ENCODE measurements at places on chromosomes 2 and 18.

GRCh38 chr2:168424112-168424951, 31.7 kb upstream of the CERS6 start:
- no peak for DNase-seq

DNA sequence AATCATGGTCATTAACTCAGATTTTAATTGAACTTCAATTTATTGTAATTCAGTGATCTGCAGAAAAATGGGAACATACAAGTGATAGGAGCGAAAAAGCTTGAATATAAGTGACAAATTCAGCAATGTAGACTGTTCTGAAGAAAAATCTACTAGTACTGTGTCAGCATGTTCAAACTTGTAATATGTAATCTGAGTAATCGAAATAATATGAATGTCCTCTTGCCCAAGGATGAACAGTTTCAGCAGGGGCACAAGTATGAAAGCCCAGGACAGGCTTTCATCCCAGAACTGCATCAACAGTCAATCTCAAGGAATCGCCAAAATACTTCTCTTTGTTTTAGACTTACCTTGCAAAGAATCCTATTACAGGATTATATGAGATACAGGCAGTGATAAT, 1110.5 kb downstream of the LRP1B start:
- DNase-seq: no peak

DNA sequence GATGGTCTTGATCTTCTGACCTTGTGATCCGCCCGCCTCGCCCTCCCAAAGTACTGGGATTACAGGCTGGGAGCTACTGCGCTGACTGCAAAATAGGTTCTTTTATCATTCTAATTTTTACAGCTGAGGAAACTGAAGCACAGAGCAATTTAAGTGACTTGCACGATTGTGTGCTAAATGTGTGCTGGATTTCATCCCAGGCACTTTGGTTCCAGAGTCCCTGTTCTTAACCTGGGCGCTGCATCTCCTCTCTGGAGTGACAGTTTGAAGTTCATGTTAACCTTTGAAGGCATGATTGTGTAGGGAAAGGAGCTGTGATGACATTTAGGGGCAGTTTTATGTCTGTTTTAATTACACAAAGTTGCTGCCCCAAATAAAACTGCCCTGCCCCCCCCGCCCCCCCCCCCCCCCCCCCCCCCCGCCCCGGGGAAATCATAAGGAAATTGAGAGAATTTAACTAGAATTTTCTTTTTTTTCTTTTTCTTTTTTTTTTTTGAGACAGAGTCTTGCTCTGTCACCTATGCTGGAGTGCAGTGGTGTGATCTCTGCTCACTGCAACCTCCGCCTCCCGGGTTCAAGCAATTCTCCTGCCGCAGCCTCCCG, 5.6 kb downstream of the ACSL3 start:
- DNase-seq: no peak

DNA sequence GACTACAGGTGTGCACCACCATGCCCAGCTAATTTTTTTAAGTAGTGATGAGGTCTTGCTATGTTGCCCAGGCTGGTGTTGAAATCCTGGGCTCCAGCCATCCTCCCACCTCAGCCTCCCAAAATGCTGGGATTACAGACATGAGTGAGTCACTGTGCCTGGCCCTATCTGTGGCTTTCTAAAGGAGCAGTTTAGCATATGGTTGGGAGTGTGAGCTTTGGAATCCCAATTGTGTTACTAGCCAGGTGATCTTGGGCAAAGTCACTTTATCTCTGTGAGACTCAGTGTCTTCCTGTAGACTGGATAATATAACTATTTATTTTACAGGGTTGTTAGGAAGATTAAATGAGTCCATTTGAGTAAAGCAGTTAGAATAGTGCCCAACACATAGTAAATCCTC, 19.8 kb upstream of the SMAD4 start:
- no peak for DNase-seq

DNA sequence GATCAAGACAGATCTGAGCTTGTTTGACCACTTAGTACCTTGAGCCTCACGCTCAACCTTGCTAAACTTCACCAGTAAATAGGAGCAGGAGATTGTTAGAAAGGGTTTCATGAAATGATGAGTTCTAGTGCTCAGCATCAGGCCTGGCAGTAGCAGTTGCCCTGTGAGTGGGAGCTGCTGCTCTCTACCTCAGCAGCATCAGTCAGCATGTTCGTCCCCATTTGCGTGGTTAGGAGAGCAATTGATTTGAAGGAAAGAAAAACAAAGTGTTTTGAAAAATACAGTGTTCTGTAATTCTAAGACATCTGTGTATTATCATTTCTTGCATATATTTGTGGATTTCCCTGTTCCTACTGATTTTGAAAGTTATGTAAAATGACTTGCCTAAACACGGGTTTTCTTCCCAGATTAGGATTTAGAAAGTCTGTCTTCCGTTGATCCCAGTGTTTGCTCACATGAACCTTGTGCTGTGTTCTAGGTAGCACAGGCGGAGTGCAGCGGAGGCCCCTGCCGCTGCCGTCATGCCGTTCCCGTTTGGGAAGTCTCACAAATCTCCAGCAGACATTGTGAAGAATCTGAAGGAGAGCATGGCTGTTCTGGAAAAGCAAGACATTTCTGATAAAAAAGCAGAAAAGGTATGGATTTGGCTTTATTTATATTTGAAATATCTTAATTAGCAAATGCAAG, 47.0 kb downstream of the CAB39 start:
- DNase-seq: no peak

GRCh38 chr2:208350610-208351009, 56.0 kb upstream of the PTH2R start:
- no peak for DNase-seq

DNA sequence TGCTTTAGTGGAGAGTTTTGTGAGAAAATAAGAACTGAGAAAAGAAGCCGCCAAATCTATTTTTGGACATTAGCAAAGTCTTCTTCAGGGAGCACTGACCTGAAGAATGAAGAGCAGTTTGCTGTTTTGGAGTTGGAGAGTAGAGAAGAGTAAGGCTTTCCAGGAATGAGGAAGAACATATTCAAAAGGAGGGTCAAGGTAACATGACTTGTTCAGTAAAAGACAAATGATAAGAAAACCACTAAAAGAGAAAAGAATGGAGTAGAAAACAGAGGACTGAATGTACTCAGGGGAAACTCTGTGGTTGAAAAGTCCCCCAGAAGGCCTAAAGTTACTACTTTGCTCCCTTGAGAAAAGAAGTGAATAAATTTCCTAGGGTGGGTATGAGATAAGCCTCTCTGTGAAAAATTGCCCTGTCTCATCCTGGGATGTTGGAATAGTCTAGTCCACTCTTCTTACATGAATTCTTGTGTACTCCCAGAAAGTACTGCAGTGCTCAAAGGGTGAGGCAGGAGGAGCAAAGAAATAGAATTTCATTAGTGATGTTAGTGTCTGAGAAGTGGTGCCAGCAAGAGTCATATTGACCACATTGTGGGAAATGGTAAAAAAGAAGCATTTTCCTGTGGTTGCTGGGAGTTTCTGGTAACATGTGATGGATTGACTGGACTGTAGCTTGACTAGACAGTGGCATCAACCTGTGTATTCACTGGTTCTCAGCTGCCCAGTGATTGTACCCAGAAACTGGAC, 27.8 kb downstream of the MBD5 start:
- no peak for DNase-seq

DNA sequence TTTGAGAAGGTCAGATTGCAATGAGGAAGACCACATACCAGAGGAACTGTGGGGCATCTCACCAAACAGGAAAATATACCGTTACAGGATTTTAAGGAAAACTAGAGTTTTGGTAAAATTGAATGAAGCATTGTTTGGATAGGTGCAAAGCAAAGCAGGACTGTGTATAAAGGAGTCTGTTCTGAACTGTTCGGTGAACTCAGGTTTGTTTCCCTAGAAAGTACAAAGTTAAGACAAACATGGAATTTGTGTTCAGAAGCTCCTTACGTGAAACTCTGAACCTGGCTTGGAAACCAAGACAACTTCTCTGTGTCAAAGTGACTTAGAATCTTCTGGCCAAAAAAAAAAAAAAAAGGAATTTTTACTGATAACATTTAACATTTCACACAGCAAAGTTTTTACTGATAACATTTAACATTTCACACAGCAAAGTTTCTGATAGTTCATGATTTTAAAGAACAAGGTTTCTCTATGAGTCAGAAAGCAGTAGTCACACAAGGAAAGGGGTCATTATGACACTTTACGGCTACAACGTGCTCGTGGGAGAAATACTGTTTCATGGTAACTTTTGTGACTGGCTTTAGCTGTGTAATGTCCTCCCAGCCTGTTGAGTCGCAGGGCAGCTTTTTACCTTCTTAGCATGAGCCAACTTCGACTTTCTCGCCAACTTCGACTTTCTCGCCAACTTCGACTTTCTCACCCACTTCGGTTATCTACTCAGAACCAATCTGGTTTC, 21.2 kb upstream of the TET3 start:
- no peak for DNase-seq

- no peak for DNase-seq
These were observed 95.8 kb downstream of the PTPRM start for GRCh38 chr18:7662866-7663265.

- DNase-seq: no peak
These were observed 1398.0 kb upstream of the NXPH2 start for GRCh38 chr2:140178234-140178633.

DNA sequence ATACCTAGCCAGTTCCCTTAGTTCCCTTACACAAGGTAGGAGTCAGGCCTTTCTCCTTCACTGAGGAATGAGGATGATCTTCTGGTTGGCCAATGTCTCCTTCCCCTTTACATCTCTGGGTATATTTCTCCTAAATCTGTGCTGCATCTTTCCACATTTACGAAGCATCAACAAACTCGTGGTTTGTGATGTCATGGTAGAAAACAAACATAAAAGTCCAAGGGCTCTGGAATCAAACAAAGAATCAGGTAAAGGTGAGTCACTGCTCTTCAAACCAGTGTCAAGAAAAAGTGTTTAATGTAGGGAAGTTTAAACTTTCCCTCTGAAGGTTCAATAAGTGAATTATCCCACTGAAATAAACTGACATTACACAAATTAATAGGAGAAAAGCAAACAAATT, 122.9 kb downstream of the METTL8 start:
- no peak for DNase-seq

GRCh38 chr18:5895876-5896740, 786 bp upstream of the TMEM200C start:
- DNase-seq: peak; percentile 36

DNA sequence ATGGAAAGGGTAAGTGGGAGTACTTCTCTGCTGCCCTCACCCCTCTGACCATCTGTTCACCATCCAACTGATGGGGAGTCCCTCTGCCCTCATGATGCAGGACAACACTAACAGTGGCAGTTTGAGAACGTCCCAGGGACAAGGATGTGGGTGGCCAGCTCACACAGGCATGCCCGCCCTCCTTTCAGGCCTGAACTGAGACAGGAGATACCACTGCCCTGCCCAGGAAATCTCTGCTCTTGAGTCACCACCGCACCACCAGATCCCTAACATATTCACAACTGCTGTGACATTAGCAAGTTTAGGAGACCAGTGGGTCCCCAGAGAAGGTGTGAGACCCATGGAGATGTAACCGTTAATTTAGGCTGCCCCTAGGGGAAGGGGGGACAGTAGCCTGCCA, 66.2 kb downstream of the TRAPPC8 start:
- DNase-seq: no peak

DNA sequence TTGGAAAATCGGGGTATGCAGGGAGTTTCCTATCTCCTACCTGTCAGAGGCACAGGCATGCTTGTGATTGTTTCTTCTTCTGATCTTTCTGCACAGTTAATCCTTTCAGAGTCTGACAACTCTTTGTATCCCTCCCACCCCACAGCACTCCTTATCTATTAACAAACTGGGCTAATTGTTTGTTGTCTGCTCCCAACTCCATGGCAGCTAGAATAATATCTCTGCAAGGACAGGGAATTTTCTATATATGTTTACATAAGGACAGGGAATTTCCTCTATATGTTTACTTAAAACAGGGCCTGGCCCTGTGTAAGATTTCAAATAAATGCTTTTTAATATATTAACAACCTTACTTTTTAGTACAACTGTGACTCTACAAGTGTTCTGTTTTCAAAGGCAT, 36.0 kb upstream of the VRK2 start:
- no peak for DNase-seq

GRCh38 chr2:111106706-111107105, 14.0 kb upstream of the BCL2L11 start:
- DNase-seq: no peak

GRCh38 chr18:7064346-7064745, 53.3 kb downstream of the LAMA1 start:
- DNase-seq: no peak

- no peak for DNase-seq
These were observed 4.2 kb upstream of the CNNM3 start for GRCh38 chr2:96811917-96812316.

GRCh38 chr2:216583147-216583546, 50.1 kb upstream of the IGFBP2 start:
- DNase-seq: no peak

DNA sequence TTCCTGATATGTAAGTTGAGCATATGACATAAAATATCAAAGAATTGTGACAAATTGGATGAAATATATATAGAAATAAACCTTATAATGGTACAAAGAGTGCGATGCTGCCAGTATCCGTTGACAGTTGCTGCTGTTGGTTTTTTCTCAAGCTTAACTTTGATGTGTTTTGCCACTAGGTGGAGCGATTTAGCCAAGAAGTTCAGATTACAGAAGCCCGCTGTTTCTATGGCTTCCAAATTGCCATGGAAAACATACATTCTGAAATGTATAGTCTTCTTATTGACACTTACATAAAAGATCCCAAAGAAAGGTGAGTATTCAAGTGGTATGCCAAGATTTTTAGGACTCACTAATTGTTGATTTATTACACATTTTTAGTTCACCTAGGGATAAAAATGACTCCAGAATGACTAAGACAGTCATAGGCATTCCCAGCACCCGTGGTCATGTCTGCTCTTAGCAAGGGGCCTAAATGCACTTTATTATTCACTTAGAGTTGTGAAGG, 2.1 kb downstream of the RRM2 start:
- DNase-seq: peak; percentile 46

DNA sequence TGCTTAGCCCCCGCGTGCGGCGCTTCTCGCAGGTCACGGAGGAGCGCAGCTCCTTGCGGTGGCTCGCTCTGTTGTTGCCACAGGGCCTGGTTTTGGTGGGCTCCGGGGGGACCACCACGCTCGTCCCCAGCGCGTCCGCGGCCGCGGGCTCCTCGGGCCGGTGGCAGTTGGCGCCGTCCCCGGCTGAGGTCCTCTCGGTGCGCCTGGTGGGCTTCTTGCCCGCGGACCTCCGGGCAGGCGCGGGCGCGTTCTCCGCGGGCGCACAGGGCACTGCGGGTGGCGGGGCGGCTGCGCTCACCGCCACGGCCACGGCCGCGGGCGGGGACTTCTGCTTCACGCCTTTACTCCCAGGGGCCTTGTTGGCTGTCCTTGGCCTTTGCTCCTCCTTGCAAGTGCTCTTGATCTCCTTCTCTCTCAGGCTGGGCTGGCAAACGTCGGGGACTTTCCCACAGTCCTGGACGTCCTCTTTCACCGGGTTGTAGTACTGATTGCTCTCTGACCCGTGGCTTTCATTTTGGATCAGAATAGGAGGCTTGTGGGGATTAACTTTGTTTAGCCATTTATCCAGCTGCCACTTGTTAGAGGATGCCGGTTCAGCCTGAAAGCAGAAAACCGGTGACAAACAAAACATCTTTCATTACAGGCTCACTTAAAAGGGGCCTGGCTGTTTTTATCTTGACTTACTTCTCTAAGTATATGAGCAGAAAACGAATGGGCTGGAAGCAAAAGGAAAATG, 104.0 kb upstream of the REV1 start:
- no peak for DNase-seq

GRCh38 chr2:224952936-224953657, 89.2 kb downstream of the DOCK10 start:
- DNase-seq: no peak

GRCh38 chr2:226446406-226447001, 353.1 kb downstream of the IRS1 start:
- DNase-seq: no peak

GRCh38 chr2:89837962-89838625, 1146.6 kb downstream of the RPIA start:
- no peak for DNase-seq

GRCh38 chr2:210606001-210606400, 49.6 kb downstream of the CPS1 start:
- DNase-seq: no peak
